ENCODE measurements at places on chromosomes 2 and 18.
A peak's percentile ranks its signal among the peaks of the same experiment; 100 is the strongest.

GRCh38 chr2:119586085-119586484 is 41.8 kb downstream of the CFAP221 start:
- no peak for DNase-seq

DNA sequence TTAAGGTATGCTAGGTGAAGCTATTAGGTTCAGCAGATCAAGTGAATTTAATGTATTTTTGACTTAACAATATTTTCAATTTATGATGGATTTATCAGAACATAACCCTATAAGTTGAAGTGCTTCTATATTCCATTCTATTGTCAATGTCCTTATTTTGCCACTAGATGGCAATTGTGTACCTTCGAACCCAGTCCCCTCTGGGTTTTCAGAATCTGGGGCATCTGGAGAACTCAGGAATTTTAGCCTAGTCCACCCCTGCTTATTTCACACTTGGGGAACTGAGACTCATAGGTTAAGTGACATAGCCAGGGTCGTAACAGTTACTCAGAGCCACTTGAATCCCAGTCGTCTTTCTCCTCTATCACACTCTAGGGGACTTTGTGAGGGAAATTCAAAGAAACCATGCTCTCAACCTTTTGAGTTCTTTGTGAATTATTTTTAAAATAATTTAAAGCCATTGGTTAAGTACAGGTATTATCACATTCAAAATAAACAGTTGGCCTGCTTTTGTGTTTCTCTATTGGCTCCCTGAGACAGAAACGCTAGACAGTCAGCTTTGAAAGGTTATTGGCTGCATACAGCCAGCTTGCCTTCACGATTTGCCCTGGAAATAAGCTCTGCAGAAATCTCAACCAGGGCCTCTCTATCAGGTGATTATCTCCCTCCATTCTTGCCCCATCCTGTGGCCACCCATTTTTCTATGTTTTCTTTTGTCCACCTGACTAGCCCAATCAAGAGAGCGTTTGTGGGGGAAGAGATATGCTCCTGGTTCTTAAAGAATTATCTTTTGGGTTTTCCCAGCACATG is 145.0 kb downstream of the TTC27 start:
- peak; percentile 60 for DNase-seq

- DNase-seq = no peak
These were observed at the start of gene GKN1 for GRCh38 chr2:68974251-68974650. Gene GKN1 (plus strand): TSS chr2:68974636. CDS start chr2:68974678, 42 bp downstream.

GRCh38 chr2:231364961-231365810 is 30.3 kb upstream of the B3GNT7 start:
- peak; percentile 35 for DNase-seq

- DNase-seq = no peak
These were observed 124.1 kb downstream of the DNAH6 start for GRCh38 chr2:84640411-84640810.

DNA sequence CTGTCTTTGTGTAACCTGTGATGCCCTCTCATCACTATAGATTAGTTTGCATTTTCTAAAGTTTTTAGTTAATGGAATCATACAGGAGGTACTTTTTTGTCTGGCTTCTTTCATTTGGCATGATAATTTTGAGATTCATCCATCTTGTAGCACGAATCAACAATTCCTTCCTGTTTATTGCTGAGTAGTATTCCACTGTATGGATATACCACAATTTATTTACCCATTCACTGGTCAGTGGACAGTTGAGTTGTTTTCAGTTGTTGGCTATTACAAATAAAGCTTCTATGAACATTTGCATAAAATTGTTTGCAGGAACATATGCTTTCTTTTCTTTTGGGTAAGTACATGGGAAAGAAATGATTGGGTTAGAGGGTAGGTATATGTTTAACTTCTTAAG is 40.1 kb upstream of the ZNF396 start:
- DNase-seq = no peak

Measured in K562 (cell line).